Cortex of kidney (tissue), 1 donor: ENCODE measurements at places on chromosomes 5 and 9.

DNA sequence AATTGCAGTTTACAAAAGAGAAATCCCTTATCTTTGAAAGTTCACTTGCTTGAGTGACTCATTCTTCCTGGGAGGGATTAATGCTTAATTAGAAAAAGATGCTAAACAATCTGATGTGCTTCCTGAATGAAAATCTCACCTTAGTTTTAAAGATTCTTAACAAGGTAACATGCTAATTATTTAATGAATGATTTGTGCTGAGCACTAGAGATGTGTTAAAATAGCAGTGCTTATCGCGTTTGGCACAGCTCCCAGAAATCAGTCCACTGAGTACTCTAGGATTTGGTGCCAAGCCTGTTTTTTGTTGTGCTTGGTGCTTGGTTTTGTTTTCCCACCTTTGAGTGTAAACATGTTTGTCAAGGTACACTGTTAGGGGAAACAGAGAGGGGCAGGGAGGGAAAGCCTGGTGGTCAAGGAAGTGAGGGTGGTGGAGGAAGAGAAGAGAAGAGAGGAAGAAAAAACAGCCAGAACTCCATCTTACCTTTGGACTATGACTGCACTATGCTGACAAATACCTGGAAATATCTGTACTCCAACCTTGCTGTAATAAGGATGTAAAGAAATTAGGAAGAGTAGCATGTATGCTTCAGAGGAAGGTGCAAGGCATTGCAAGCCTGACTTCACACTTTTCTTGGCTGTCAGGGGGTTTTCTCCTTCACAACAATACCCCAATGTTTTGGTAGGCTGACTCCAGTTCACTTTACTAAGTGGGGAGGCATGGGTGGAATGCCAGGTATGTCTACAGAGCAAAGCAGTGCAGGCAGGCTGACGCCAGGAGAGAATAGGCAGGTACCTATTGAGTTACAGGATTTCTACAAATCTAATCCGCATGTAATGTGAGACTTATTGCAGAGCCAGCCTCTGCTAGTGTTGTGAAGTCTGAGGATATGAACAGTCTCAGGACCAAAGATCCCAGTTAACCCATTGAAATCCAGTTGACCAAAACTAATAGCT, 157.2 kb upstream of the ISL1 start:
- DNase-seq, result no peak

DNA sequence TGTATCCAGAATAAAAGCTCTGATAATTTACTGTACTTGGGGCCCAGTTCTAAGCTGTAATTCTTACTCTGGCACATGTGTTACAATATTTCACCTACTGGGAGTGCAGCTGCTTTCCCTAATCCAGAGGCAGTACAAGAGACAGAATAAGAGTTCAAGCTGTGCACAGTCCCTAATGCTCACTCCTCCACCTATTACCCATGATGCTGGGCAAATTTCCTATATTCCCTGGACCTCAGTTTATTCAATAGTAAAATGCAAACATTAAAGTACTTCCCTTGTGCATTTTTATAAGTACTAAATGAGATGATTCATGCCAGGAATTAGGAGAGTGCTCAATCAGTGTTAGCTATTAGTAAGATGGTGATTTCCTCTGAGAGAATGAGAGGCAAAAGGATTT, 28.0 kb upstream of the TAF11L2 start:
- no peak for DNase-seq

- no peak for DNase-seq
Measured at GRCh38 chr9:36080519-36080918, 43.8 kb downstream of the RECK start.

DNA sequence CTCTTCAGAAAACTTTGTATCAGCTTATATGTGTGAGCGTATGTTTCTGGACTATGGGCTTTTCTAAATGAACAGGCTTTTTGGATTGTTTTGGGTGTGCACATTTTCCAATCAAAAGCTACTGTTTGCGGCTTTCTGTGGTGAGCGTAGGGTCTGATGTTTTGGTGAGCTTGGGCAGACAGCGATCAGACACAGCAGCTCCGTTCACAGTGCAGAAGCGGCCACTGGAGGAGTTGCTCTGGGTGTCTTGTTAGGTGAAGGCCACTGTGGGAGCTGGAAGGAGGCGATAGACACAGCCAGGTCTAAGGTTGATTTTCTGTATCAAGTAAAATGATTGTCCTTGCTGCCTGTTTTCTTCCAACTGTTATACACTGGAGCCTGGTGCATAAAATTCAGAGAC, 11.1 kb downstream of the PRRC2B start:
- DNase-seq, result no peak

DNA sequence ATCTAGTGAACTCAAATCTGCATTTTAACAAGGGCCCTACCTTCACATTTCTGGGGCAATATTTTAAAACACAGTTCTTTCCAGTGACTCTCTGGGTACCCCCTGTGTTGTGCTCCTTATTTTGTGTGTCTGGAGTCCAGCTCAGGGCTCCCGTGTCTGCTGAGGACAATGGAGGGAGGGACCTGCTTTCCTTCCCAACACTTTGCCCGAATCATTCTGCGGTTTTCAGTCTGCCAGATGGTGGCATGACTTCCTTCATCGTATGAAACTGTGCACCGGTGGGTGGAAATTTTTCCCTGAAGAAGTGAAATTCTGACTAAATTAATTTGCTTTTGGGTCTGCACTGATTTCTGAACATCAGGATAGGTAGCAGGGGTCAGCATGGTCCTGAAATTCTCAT, 153.6 kb upstream of the CD180 start:
- DNase-seq, result no peak

GRCh38 chr9:81680506-81680905, 8.8 kb downstream of the TLE1 start:
- DNase-seq, result no peak

DNA sequence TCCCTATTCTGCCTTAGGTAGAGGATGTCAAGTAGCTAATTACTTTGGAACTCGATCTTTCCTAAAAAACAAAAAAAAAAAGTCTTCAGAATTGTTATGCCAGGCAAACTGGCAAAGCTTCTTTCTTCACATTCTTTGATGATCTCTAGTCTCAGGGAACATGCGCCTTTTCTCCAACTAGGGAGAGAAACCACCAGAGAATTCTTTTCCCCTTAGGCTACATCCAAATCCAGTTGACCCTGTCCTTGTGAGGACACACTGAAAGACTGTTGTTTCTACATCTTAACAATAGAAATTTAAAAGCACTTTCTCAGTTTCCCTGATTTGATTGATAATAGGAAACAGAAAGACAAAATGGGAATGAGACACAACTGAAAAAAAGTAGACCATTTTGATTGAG, 94.7 kb upstream of the ITGA2 start:
- DNase-seq, result no peak

- no peak for DNase-seq
Measured at GRCh38 chr5:158070859-158071258, 211.9 kb upstream of the CLINT1 start.

DNA sequence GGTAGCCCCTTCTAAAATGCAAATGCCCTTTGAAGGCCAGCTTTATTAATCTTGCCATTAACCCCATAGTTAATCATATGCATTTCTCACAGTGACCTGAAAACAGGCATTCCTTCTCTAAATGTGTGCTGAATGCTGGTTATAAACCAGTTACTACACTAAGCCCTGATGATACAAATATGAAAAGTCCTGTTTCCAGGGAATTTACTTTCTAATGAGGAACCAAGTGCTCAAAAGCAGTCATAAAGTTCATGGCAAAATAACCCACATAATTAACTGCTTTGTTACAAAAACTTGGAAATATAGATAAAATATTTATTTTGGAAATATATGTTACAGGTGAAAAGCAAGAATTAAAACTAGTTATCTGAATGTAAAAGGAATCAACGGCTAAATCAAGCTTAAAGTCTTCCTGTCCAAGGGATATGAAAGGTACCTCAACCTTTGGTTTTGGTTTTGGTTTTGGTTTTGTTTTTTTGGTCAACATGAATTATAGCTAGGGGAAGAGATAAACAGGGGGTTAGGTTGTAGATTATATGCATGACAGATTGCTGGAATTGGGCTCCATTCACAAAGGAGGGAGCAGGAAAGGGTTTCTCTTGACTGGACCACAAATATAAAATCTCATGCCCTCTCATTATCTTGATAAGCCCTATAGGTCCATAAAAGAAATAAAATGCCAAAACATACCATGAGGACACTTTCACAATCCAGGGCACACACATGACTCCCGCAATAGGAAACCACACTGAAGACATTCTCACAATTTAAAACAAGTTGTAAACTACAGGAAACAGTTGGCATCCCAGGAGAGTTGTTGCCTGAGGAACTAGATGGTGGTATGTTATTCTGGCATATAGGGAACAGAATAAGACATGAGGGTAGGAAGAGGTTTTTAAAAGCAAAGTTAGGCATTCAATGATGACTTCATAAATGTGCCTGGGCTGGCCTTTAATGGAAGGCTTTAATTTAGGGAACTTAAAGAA, 46.7 kb upstream of the MACIR start:
- no peak for DNase-seq

GRCh38 chr9:128917151-128917849, 3.5 kb upstream of the PHYHD1 start:
- DNase-seq, result no peak

DNA sequence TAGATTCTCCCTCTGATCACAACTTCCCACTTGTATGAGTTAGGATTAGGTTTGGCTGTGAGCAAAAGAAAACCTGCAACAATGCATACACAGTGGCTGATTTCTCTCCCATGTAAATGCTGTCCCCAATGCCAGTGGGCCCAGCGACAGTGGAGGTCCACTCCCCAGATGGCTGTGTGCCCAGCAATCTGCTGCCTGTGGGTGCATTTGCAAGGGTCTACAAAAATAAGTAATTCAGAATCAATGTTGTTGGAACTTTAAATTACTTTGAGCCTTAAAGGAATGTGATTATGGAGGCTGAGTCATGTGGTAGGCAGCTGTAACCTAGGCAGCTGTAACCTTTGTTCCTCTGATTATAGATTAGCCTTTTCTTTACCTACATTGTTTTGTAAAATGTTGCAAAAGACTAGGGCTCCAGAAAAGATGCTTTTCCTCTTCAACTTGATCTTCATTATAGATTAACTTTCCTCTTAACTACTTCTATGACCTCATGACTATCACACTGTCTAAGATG, 14.2 kb upstream of the MXD3 start:
- no peak for DNase-seq

- no peak for DNase-seq
Measured at GRCh38 chr9:82376677-82377232, 388.2 kb downstream of the SPATA31D1 start.
